Stimulated activated CD4-positive, alpha-beta T cell treated with anti-CD3 and anti-CD28 coated beads, TNF-alpha, amount 100 ng/mL, for 48 hours (primary cell): ENCODE measurements at places on chromosomes 1 and 21.

DNA sequence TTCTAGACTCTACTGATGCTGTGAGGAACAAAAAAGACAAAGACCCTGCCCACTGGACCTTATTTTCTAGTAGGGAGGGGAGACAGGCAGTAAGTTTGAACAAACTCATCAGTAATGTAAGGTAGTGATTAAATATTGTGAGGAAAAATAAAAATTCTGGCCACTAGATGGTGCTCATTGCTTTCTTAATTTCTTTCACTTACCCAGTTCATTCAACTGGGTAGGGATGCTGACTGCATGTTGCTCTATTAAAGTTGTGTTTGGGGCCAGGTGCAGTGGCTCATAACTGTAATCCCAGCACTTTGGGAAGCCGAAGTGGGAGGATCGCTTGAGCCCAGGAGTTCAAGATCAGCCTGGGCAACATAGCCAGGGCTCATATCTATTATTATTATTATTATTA, 6.3 kb upstream of the KYAT3 start:
- DNase-seq = no peak

DNA sequence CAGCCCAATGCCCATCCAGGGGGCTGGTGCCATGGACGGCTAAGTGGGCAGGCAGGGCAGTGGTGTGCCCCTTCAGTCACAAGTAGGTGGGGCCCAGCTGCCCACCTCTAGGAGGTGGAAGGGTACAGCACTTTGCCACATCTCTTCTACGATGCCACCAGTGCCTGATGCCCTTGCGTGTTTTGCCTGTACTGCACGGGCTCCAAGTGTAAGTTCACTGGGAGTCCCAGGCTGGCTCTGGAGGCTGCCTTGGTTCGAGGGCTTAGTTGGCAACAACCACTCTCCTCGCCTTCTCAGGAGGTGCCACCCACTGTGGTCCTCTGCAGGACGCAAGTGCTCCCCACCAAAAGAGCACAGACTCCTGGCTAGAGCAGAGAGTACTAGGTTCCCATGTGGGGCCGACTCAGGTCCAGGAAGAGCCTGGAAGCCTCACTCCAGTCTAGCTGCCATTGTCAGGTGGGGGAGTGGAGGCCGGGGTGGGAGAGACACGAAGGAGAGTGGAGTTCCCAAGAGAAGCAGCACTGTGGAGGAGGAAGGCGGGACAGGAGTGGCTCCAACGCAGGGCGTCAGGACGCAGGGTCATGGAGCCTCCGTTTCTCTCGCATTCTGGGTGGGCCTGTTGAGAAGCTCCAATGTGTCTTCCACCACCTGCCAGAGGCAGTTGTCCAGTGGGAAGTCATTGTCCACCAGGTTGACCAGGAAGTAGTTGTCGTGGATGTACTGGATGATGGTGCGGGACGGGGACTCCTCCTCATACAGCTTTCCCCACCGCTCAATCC, 15.5 kb downstream of the MTHFR start:
- no peak for DNase-seq

DNA sequence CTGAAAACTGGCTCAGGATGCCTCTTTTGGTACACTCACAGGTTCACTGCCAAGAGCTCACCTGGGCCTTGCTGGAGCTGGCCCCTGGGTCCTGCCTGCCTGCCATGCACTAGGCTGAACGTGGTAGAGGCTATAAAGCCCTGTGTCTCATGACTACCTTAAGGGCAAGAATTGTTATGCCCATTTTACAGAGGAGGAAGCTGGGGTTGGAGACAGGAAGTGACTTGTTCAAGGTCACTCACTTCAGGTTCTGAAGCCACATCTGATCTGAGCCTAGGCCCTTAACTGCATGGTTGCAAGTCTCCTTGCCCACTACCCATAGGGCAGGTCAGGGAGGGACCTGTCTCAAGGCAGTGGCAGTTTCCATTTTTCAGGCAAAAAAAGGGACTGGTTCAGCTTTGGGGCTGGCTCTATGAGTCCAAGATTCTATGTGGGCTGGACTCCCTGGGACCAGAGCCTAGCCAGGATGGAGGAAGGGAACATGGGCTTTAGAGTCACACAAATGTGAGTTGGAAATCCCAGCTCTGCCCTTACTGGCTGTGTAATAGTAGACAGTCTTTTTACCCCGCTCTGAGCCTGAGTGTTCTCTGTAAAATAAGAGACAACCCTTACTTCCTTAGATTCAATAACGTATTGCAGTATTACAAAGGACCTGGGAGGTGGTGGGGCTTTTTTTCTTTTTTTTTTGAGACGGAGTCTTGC, 7.8 kb downstream of the STK40 start:
- no peak for DNase-seq

DNA sequence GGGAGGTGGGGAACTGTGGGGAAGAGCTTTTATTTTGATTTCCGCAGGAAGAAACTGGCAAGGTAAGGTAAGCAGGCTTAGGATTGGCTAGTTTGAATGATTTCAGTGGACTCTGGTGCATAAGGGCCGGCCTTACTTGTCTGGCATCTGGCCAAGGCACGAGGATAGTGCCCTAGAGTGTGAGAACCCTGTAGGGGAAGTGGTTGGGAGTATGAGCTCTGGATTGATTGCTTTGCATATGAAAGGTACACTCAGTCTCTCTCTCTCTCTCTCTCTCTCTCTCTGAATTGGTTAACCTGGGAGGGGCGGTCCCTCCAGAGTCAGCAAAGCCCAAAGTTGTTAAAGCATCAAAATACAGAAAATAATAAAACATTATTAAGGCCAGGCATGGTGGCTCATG, 463.0 kb downstream of the SIPA1L2 start:
- DNase-seq = no peak

GRCh38 chr1:181264821-181265220, 176.3 kb downstream of the IER5 start:
- no peak for DNase-seq

GRCh38 chr1:119827010-119827409, 15.8 kb upstream of the REG4 start:
- no peak for DNase-seq

GRCh38 chr1:151265446-151266236, 11.1 kb downstream of the PSMD4 start:
- no peak for DNase-seq

- no peak for DNase-seq
These were observed at the start of gene RYR2 for GRCh38 chr1:237041795-237042525. RYR2 (plus strand) TSS chr1:237042184; CDS start chr1:237042522, 338 bp downstream.

- DNase-seq = no peak
These were observed 81.1 kb upstream of the SPATA6 start for GRCh38 chr1:48552903-48553606.

- DNase-seq = no peak
These were observed 1561.5 kb downstream of the MRPL39 start for GRCh38 chr21:24045775-24046215.

- DNase-seq = no peak
These were observed 3.0 kb downstream of the F11R start for GRCh38 chr1:161017756-161018630.

GRCh38 chr1:18631496-18632217, 1.0 kb downstream of the PAX7 start:
- no peak for DNase-seq

DNA sequence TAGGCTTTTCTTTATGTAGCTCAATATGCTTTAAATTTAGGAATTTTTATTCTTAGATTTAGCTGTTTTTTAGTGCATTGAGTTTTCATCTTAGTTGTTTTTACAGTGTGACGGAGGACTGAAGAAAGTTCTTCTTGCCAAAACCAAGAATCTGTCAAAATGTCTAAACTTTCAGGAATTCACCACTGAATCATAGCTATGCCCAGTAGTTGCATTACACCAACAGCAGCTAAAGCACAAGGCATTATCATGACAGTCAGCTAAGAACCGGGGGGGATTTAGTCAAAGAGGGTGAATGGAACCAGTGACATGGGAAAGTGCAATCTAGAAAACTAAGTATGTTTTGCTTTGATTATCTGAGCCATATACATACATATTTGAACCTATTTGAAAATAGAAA, 6.5 kb upstream of the C1orf146 start:
- no peak for DNase-seq

- DNase-seq = no peak
These were observed 262.8 kb upstream of the PBX1 start for GRCh38 chr1:164296172-164296571.

DNA sequence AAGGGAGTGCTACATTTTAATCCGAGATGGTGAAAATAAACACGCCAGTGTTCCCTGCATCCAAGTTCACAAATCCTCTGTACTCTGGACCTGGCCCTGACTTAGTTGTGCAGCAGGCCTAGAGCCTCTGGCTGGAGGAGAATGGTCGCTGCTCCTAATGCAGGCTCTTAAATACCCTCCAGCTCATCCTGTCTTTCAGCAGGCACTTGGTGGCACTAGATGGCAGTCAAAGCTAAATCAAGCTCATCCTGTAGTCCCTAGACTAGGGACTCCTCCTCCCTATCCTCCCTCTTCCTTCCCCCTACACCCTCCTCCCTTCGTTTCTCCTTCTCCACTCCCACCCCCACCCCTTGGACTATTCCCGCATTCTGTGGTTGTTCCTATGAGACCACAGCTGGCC, 41.6 kb upstream of the MTR start:
- no peak for DNase-seq

GRCh38 chr1:44801491-44802305, 1.5 kb downstream of the PLK3 start:
- no peak for DNase-seq

- DNase-seq = no peak
These were observed 287.5 kb downstream of the PTGER3 start for GRCh38 chr1:70760154-70760553.

- no peak for DNase-seq
These were observed 19.9 kb downstream of the FAM89A start for GRCh38 chr1:231020139-231020601.

- no peak for DNase-seq
These were observed 63.4 kb upstream of the BCL10 start for GRCh38 chr1:85339656-85340399.

- no peak for DNase-seq
These were observed 2.8 kb downstream of the FCRL6 start for GRCh38 chr1:159804924-159805323.

DNA sequence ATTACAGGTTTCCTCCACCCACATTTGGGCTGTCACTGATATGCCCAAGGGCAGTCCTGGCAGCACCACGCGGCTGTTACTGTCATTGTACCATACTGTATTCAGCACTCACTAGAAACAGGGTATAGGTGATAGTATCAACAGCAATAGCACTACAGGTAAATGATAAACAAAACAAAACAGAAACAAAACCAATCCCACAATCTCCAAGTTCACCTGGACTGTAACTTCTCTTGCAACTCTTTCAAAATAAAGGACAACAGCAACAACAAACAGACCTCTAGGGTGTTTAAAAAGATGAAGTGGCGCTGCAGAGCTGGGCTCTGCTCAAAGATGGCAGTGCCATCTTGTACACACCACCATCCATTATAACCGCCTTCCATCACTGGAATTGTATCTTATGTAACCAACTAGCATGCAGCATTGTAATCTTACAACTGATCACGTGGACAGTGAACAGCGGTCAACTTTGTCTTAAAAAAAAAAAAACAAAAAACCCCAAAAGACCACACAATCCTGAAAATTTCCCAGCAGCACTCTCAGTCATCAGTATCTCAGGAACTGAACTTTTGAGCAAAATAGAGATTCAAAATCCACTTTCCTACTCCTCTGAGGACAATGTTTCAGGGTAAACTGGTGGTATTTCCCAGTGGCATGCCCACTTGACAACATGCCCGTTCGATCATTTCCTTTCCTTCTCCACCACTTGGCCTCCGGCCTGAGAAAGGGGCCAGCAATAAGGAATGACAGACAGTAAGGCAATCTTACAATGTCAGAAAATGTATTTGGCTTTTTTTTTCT, 3.8 kb downstream of the IRF2BP2 start:
- DNase-seq = no peak

GRCh38 chr1:119910618-119911017, 14.3 kb upstream of the ADAM30 start:
- DNase-seq = no peak

GRCh38 chr1:98405581-98406074, 255.9 kb upstream of the SNX7 start:
- DNase-seq = no peak

- no peak for DNase-seq
These were observed 77.0 kb downstream of the CTH start for GRCh38 chr1:70487910-70488665.

DNA sequence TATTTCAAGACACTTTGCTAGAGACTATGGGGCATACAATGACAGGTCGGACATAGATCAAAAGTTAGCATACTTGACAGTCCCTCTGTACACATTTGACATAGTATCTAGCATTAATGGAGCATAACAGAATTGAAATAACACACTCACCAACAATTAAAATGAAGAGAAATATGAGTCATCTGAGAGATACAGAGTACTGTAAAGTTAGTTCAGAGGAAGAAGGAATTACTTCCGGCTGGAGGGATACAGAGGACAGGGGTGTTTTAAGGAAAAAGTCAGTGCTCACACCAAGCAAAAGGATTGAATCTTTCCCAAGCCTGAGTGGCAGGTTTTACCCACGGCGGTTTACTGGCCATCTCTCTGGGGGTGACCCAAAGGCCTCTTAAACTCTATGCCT, 2.4 kb downstream of the ZMYND12 start:
- DNase-seq = no peak

DNA sequence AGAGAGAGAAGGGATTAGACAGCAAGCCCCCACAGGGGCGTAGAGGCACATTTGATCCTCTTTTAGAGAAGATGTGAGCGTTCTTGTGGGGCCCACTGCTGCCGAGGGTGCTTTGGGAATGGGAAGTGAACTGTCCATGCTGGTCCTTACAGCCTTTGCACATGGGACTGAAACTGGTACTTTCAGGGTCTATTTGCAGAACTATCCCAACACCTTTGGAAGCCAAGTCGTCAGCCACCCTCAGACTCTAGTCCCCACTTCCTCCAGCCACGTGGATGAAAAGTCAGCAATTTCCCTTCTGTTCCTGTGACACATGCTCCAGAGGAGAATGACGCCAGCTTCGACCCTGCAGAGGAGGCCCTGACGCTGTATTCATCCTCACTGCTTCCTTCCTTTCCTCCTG, 2.6 kb upstream of the RAB7B start:
- DNase-seq = no peak

DNA sequence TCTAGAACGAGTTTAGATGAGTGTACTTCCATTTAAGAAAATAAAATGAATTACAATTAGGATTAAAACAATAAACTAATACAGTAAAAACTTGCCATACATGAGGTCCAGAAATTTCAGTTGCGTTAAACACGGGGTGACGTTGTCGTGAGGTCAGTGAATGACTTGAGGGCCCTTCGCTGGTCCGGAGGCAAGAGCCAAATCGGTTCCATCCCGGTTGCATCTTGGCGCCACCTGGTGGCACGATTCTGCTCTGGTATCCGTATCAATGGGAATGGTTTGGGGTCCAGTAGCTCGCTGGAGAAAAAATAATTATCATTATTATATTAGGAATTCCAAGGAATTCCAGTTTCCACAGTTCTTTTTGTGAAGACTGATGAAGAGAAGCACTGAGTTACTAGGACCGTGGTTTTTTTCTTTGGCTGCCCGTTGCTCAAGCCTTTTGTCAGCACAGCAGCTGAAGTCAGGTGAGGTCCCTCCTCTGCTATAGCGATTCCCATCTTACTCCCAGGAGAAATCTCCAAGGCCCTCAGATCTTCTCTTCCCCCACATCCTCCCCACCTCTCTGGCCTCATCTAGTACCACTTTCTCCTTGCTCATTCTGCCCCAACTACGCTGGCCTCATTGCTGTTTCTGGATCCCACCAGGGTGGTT, 161.4 kb downstream of the SLC35F3 start:
- peak; percentile 38 for DNase-seq

- DNase-seq = no peak
These were observed 21.8 kb upstream of the VTCN1 start for GRCh38 chr1:117232531-117232930.
